ENCODE measurements at places on chromosomes 2 and 18. TPM values are rescaled to one million over a fixed set of nuclear protein-coding genes. Genes with fewer than 3 reads are reported as not detected.

The EMX1 gene
- total RNA-seq, result not detected

GRCh38 chr18:9824474-9824832 is 61.3 kb upstream of the TXNDC2 start:
- no peak for DNase-seq

The LINC00305 gene
- total RNA-seq, result not detected

- no peak for DNase-seq
Observed at GRCh38 chr2:126877861-126878565, 20.7 kb upstream of the TEX51 start.

The SPHKAP gene
- 118 TPM for total RNA-seq

- no peak for DNase-seq
Observed at GRCh38 chr2:128414351-128414750, 95.7 kb upstream of the HS6ST1 start.

The FOXD4L1 gene
- total RNA-seq, result not detected

DNA sequence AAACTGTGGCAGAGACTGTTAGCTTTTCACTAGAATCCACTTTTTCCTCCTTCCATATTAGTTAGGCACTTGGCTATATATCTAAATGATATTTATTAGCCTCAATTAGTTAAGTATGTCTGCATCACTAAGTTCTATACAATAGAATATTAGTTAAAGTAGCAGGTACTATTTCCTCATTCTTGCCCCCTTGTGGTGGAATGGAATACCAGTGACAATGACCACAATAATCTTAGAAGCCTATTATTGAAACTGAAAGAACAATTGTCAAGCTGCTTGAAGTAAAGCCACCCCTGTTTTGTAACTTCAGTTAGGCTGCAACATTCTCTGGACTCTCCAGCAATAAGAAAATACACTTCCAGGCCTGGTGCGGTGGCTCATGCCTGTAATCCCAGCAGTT is 476.3 kb upstream of the VWC2L start:
- DNase-seq, result no peak

DNA sequence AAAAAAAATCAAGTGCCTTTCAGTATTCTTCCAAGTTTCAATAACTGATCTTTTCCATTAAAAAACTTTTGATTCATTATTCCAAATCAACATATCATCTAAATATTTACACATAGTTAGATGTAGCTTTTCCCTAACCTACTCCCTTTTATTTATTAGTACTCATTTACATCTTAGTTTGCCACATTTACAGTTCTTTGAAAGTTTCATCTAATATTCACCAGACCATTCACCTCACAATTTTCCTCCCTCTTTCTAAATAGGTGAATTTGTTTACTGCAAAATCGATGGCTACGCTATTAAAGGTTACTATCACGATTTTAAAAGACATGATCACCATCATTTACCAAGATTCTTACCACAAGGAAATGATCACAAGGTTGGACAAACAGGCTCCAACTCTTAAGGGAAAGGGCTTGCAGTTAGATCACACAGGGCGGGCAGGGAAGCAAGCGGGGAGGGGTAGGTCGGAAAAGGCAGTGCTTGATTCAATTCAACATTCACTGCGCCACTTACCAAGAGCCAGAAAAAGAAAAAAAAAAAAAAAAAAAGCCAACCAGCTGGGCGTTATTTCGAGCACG is 654 bp upstream of the MARCHF7 start:
- no peak for DNase-seq

GRCh38 chr2:142131010-142131669 is at the start of gene LRP1B:
LRP1B (minus strand) TSS chr2:142131016; CDS start chr2:142130729, 287 bp downstream.
- no peak for DNase-seq

DNA sequence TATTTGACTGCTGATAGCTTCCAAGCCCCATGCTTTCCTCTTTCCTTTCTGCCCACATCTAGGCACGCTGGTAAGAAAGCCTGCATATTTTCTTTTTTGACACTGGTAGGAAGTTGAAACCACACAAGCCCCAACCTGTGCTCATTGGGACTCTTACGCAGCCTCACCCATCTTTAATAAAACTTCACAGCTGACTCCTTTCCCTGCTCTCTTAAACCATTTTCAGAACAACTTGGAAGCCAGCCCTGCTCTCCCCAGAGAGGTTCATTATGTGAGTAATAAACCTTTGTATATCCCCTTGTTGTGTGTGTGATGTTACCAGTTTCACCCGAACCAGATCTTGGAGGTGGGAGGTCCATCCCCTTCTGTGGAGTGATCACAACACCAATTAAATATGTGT is 268.4 kb downstream of the GPD2 start:
- DNase-seq, result no peak

The TUBA4B gene
- not detected for total RNA-seq

The CEBPZ gene
- total RNA-seq, result 26.5 TPM

DNA sequence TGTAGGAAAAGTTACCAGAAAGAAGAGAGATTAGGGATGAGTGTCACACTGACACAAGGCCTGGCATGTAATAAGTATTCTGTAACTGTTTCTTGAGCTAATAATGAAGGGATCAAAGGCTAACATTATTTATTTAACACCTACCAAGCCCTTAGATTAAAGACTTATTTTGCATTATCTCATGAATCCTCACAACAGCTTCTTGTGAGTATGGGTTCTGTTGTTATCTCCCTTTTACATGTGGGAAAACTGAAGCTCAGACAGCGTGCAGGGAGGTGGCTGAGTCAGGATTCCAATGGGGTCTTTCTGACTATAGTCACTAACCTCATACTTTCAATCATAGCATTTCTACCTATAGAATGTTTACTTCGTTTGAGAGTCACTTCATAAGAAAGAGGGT is 79.0 kb upstream of the PROKR1 start:
- no peak for DNase-seq

- DNase-seq, result peak; percentile 11
Observed at GRCh38 chr2:160647967-160648685, 154.5 kb upstream of the RBMS1 start.

- no peak for DNase-seq
Observed at GRCh38 chr2:19368760-19369159, 10.3 kb upstream of the OSR1 start.

- no peak for DNase-seq
Observed at GRCh38 chr2:26652361-26653041, 11.3 kb upstream of the CIB4 start.

GRCh38 chr2:63658176-63658968 is 69.6 kb downstream of the MDH1 start:
- no peak for DNase-seq

GRCh38 chr2:152336854-152337510 is 2.0 kb downstream of the FMNL2 start:
- DNase-seq, result no peak

DNA sequence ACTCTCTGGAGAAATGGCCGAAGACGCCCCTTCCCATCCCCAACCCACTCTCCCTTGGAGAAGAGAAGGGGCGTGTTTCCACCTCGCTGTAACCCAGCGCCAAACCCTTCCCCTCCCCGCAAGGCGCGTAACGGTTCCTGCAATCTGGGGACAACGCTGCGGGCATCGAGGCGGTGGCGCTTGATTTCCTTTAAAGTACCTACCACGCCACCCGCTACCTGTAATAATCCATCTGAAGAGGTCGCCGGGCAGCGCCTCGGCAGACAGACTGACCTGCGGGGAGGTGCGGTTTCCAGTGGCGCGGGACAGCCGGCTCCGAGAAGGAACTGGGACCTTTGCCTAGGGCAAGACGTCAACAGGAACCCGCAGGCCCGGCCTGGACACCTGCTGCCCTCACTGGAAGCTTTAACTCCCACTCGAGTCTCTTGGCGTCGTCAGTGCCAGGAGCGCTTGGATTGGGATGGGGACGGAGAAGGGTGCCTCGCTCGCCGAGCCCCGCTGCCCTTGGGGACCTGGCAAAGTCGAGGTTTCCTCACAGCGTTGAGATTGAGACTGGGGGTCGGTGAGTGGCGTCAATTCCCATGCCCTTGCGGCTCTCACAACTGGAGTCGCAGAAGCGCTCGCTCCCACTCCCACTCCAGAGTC is at the start of gene CYP1B1:
TSS of gene CYP1B1 (minus strand) at position 645 of the 645 bp plus-strand sequence. CDS start 763 bp downstream, outside the sequence.
- DNase-seq, result peak; percentile 44

The GULP1 gene
- 4.6 TPM for total RNA-seq
